A549 treated with CpdA at 1 μM for 4 hours (cell line): ENCODE measurements at places on chromosomes 11 and 22. TPM values are rescaled to one million over a fixed set of nuclear protein-coding genes. Genes with fewer than 3 reads are reported as not detected.

MIOX gene
- 0.05 TPM in 1 of 5 replicates, not detected in the others for total RNA-seq

GLB1L2 gene
- total RNA-seq, result 1.8 to 2.4 TPM (median 1.9 TPM) in 5 replicates

RIMBP3C gene
- total RNA-seq, result 0.10 to 0.26 TPM (median 0.24 TPM) in 5 replicates

MRGPRE gene
- 0.15 to 0.19 TPM in 2 of 5 replicates, not detected in the others for total RNA-seq

SCGB1D2 gene
- not detected in 5 replicates for total RNA-seq

MISFA gene
- 2.0 to 2.8 TPM (median 2.0 TPM) in 5 replicates for total RNA-seq

PPME1 gene
- 49.2 to 59.6 TPM (median 58.7 TPM) in 5 replicates for total RNA-seq

C1QTNF6 gene
- 7.9 to 13.0 TPM (median 11.2 TPM) in 5 replicates for total RNA-seq

SPDYC gene
- not detected in 5 replicates for total RNA-seq

OR5F1 gene
- not detected in 5 replicates for total RNA-seq

DSCAML1 gene
- total RNA-seq, result 0.13 to 0.37 TPM (median 0.29 TPM) in 5 replicates

NPTXR gene
- 11.7 to 16.2 TPM (median 12.7 TPM) in 5 replicates for total RNA-seq

APOL4 gene
- total RNA-seq, result not detected in 5 replicates

CYTH4 gene
- 0.82 to 1.2 TPM (median 1.0 TPM) in 5 replicates for total RNA-seq

SREBF2 gene
- total RNA-seq, result 24.4 to 32.7 TPM (median 29.5 TPM) in 5 replicates

B4GALNT4 gene
- 9.3 to 23.3 TPM (median 15.1 TPM) in 5 replicates for total RNA-seq

PRR33 gene
- 0.02 TPM in 1 of 5 replicates, not detected in the others for total RNA-seq

NCF4 gene
- 0.05 TPM in 1 of 5 replicates, not detected in the others for total RNA-seq

GGTLC3 gene
- not detected in 5 replicates for total RNA-seq

SBF2 gene
- total RNA-seq, result 11.3 to 18.5 TPM (median 14.8 TPM) in 5 replicates

RFPL2 gene
- total RNA-seq, result 0.09 to 0.30 TPM (median 0.20 TPM) in 5 replicates

CRYBB3 gene
- not detected in 5 replicates for total RNA-seq

SPON1 gene
- total RNA-seq, result 0.02 TPM in 1 of 5 replicates, not detected in the others

SYT7 gene
- total RNA-seq, result 0.69 to 1.1 TPM (median 1.1 TPM) in 5 replicates

SLC25A1 gene
- 47.4 to 62.4 TPM (median 59.4 TPM) in 5 replicates for total RNA-seq

TEX12 gene
- not detected in 5 replicates for total RNA-seq

RAB3IL1 gene
- 8.9 to 14.3 TPM (median 11.4 TPM) in 5 replicates for total RNA-seq

PHLDA2 gene
- 96.6 to 156 TPM (median 147 TPM) in 5 replicates for total RNA-seq

NXPE2 gene
- not detected in 5 replicates for total RNA-seq

PGA3 gene
- total RNA-seq, result not detected in 5 replicates

CASP5 gene
- total RNA-seq, result not detected in 5 replicates

ZNF280A gene
- total RNA-seq, result 2.6 to 3.3 TPM (median 2.8 TPM) in 5 replicates

LMNTD2 gene
- 2.0 to 3.5 TPM (median 2.3 TPM) in 5 replicates for total RNA-seq

FOLR2 gene
- total RNA-seq, result not detected in 5 replicates

PITPNM1 gene
- total RNA-seq, result 41.1 to 63.5 TPM (median 53.4 TPM) in 5 replicates

BSCL2 gene
- total RNA-seq, result 55.9 to 81.0 TPM (median 72.4 TPM) in 5 replicates

OR5P2 gene
- not detected in 5 replicates for total RNA-seq

LUZP2 gene
- not detected in 5 replicates for total RNA-seq

PKDREJ gene
- not detected in 5 replicates for total RNA-seq

OR5T3 gene
- total RNA-seq, result not detected in 5 replicates

LINC01488 gene
- not detected in 5 replicates for total RNA-seq

TTC36 gene
- 0.16 TPM in 1 of 5 replicates, not detected in the others for total RNA-seq

EML3 gene
- 17.7 to 28.3 TPM (median 25.4 TPM) in 5 replicates for total RNA-seq
